ENCODE measurements at places on chromosomes 3 and 15.

GRCh38 chr3:76954412-76954811, 85.5 kb upstream of the ROBO2 start:
- DNase-seq: no peak

GRCh38 chr3:72154391-72155335, 369.7 kb upstream of the PROK2 start:
- no peak for DNase-seq

DNA sequence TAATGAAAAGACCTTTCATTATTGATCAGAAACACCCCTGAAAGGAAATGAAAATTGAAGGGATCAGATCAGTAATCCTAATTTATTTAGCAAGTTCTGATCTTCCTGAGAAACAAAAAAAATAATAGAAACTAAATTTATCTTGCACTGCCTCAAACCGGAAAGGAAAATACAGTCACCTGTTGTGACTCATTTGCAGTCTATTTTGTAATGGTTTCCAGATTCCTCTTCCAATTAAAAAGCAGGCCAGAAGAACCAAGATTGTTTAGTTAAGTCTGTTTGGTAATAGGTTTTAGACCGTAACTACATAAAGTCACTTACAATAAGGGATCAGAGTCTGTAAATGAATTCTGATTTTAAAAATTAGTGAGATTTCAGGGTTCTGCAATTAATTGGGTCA, 49.7 kb upstream of the ATOSA start:
- DNase-seq: peak; percentile 30

- no peak for DNase-seq
These were observed 557.3 kb downstream of the FGF12 start for GRCh38 chr3:192170031-192170430.

DNA sequence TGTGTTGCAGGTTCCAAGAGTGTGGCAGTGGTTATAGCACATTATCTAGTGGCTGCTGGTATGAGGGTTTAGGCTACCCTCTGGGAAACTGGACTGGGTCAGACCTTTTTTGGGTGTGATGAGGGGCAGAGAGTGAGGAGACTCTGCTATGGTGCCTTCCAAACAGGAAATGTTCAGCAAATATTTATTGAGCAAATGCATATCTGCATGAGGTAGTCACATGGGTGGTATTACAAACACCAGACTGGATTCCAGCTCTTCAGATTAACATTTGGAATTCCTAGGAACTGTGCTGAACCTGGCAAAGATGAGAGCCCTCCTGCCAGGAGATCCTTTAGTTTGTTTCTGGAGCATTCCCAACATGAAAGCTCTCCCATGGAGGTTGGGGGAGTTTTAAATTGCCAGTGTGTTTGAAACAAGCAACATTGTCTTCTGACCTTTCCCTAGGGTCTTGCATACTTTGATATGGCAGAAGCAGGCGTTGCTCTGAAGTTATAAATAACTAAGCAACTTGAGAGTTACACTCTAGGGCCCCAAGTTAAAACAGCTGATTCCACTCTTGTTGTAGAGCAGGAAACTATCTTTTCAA, 341.2 kb upstream of the C2CD4B start:
- DNase-seq: peak; percentile 14

DNA sequence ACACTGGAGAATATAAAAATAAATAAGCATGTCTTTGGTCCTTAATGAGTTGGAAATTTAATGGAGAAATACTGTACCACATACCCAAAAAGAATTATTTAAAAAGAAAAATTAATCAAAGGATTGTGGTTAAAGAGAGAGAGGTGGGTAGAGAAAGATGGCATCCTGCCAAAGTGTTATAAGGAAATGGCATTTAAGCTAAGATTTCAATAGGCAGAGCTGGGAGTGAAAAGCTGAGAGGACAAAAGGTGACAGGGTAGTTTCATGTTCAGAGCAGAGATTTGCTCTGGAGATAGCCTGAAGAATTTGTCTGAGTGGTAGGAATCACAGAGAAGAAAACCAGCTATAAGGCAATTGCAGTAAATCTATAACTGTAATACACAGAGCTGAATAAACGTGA, 181.0 kb downstream of the SI start:
- DNase-seq: peak; percentile 30

- DNase-seq: no peak
These were observed 9.3 kb downstream of the MSL2 start for GRCh38 chr3:136186846-136187245.

GRCh38 chr15:77104155-77104554, 33.2 kb upstream of the TSPAN3 start:
- DNase-seq: no peak

- peak; percentile 45 for DNase-seq
These were observed 169.1 kb downstream of the TPRG1 start for GRCh38 chr3:189340680-189341460.

- no peak for DNase-seq
These were observed 28.7 kb downstream of the SH3BP5 start for GRCh38 chr3:15303728-15304127.

GRCh38 chr3:105315144-105315543, 51.6 kb upstream of the ALCAM start:
- no peak for DNase-seq

GRCh38 chr3:10744098-10744465, 71.9 kb upstream of the SLC6A11 start:
- peak; percentile 15 for DNase-seq

GRCh38 chr15:69468241-69469121, 15.9 kb downstream of the RPLP1 start:
- DNase-seq: no peak
